ENCODE measurements at places on chromosomes 11 and 22. TPM values are rescaled to one million over a fixed set of nuclear protein-coding genes. Genes with fewer than 3 reads are reported as not detected.

DNA sequence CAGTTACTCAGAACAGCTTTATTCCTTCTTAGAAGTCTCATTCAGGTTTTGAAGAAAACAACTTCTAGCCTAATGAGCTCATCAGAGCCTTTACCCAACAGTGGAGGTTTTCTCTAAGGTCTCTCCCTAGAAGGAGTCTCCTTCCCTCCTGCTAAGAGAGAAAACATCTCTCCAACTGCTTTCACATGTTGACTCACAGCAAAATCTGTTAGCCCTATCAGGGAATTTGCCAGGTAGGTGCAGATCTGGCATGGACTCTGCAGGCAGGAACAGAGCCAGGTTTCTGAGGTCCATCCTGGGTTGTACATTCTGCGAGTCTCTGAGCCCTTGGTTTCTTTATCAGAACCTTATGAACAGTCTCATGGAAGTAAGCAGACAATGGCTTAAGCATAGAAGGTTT lies 214.4 kb downstream of the HIPK3 start:
- H3K36me3 ChIP-seq: no peaks in the 10 kb centered on the region
- H3K27me3 ChIP-seq: no peaks in the 10 kb centered on the region
- no peak overlapping the region for H3K4me3 ChIP-seq
- DNase-seq: no peak

GRCh38 chr11:109046284-109046992 lies 375.6 kb upstream of the C11orf87 start:
- H3K27ac ChIP-seq: no peak overlapping the region
- no peaks in the 10 kb centered on the region for H3K27me3 ChIP-seq
- no peak for DNase-seq
- no peak overlapping the region for H3K4me3 ChIP-seq
- no peaks in the 10 kb centered on the region for H3K4me1 ChIP-seq
- no peaks in the 10 kb centered on the region for H3K36me3 ChIP-seq

DNA sequence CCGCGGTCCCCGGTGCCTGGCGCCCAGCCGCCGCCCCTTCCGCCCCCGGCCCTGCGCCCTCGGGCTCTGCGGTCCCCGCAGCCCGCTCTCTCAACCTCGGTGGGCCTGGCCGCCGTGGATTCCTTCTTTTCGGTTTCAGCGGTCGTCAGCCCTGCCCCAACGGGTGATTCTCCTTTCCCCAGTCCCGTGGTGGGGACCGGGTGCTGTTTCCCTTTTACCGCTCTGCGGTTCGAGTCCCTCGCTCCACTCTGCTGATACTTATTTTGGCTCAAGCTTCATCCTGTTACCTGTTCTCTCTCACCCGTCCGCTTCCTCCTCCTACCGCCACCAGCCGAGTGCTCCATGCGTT lies 494 bp downstream of the ZDHHC5 start:
- no peaks in the 10 kb centered on the region for H3K27me3 ChIP-seq
- H3K4me3 ChIP-seq: peak overlapping the region; percentile 84
- peaks cover 26% of the 10 kb centered on the region for H3K4me1 ChIP-seq

GRCh38 chr22:22037229-22037628 lies 54.6 kb upstream of the TOP3B start:
- DNase-seq: no peak
- peaks cover 5% of the 10 kb centered on the region for H3K27me3 ChIP-seq
- H3K36me3 ChIP-seq: no peaks in the 10 kb centered on the region

DNA sequence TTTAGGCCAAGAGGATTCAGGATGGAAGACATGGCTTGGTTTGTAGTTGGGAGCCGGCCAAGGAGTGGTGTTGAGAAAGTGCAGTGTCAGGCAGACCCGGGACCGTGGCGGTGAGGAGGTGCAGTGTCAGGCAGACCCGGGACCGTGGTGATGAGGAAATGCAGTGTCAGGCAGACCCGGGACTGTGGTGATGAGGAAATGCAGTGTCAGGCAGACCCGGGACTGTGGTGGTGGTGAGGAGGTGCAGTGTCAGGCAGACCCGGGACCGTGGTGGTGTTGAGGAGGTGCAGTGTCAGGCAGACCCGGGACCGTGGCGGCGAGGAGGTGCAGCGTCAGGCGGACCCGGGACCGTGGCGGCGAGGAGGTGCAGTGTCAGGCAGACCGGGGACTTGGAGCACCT lies 59.7 kb downstream of the LRP5 start:
- H3K27me3 ChIP-seq: no peaks in the 10 kb centered on the region
- H3K4me3 ChIP-seq: no peak overlapping the region
- DNase-seq: no peak
- H3K27ac ChIP-seq: no peak overlapping the region
- H3K36me3 ChIP-seq: peaks cover 7% of the 10 kb centered on the region
- H3K4me1 ChIP-seq: peaks cover 7% of the 10 kb centered on the region

The PDE2A gene
- 12.0 TPM for total RNA-seq

DNA sequence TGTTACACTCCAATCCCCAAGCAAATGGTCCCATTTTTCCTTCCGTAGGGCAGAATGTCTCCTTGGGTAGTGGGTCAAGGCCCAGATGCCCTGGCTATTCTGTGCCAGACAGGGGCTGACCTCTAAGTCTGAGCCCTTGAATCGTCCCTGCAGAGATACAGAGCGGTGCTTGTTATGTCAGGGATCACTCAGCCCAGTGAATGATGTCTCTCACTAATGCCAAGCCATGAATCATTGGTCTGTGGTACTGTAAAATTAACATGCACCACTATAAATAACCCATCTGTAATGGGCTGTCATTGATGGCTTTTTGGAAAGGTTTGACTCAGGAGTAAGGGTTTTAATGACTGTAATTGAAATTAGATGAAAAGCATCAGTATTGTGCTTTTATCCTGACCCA lies 35.3 kb upstream of the KIRREL3 start:
- H3K36me3 ChIP-seq: no peaks in the 10 kb centered on the region
- no peak overlapping the region for H3K4me3 ChIP-seq
- H3K27ac ChIP-seq: no peak overlapping the region
- H3K4me1 ChIP-seq: no peaks in the 10 kb centered on the region
- H3K27me3 ChIP-seq: peaks cover 16% of the 10 kb centered on the region

- H3K27me3 ChIP-seq: peaks cover 5% of the 10 kb centered on the region
- no peak overlapping the region for H3K4me3 ChIP-seq
- no peaks in the 10 kb centered on the region for H3K36me3 ChIP-seq
- no peaks in the 10 kb centered on the region for H3K4me1 ChIP-seq
- H3K27ac ChIP-seq: no peak overlapping the region
These were observed 648.0 kb upstream of the KIRREL3 start for GRCh38 chr11:127648583-127648982.

DNA sequence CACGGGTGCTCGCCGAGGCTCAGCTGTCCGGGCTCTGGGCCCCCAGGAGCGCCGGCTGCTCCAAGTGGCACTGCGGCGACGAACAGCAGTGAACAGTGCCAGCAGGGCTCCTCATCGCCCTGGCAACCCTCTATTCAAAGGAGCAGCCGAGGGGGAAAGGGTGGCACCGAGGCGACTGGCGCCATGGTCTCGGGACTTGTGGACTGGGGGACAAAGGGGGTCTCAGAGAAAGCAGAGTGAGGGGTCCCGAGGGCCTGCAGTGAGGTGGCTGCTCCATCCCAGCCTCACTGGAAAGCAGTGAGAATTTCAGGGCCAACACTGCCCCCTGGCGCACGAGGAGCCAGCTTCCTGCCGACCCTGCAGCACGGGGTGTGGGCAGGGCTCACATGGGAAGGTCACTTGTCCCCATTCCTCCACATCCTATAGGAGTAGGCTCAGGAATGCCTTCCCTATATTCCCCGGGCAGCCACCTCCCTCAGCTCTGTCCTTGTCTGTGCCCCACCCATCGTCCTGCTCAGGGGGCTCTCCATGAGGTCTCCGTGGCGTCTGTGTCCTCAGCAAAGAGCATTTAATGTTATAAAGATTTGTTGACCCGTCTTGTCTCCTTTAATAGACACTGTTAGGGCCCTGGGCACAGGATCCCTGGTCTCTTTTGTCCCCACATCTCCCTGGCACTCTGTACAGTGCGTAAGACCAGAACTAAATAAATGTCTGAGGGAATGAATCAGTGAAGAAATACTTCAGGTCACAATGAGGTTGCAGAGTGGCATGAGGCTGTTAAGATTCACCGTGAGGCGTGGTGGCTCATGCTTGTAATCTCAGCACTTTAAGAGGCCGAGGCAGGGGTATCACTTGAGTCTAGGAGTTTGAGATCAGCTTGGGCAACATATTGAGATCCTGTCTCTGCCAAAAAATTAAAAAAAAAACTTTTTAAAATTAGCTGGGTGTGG lies 26.4 kb downstream of the LRFN4 start:
- peak; percentile 89 for DNase-seq
- peaks cover 49% of the 10 kb centered on the region for H3K4me1 ChIP-seq
- H3K27ac ChIP-seq: peak overlapping the region; percentile 78
- no peaks in the 10 kb centered on the region for H3K27me3 ChIP-seq

Data from PC-9 (cell line).